ENCODE measurements at places on chromosomes 13 and 19. TPM values are rescaled to one million over a fixed set of nuclear protein-coding genes. Genes with fewer than 3 reads are reported as not detected.

The ZNF333 gene
- 23.0 TPM for total RNA-seq

The TEX101 gene
- not detected for total RNA-seq

The SIGLEC8 gene
- total RNA-seq, result not detected

The TBXA2R gene
- 0.30 TPM for total RNA-seq

The COG3 gene
- total RNA-seq, result 27.4 TPM

The GIPC3 gene
- 1.2 TPM for total RNA-seq

The SIAH3 gene
- not detected for total RNA-seq

The URAD gene
- total RNA-seq, result not detected

The ZNF492 gene
- not detected for total RNA-seq

The CYP4F2 gene
- total RNA-seq, result not detected

The SCEL gene
- not detected for total RNA-seq

The ANO8 gene
- 17.7 TPM for total RNA-seq

The TNNT1 gene
- total RNA-seq, result not detected

The SERP2 gene
- total RNA-seq, result 7.7 TPM

The LSR gene
- 0.29 TPM for total RNA-seq

Measured in osteocyte (in vitro differentiated cells).